Hypothalamus (tissue), 51 donors: ENCODE measurements at places on chromosomes 11 and 22.

DNA sequence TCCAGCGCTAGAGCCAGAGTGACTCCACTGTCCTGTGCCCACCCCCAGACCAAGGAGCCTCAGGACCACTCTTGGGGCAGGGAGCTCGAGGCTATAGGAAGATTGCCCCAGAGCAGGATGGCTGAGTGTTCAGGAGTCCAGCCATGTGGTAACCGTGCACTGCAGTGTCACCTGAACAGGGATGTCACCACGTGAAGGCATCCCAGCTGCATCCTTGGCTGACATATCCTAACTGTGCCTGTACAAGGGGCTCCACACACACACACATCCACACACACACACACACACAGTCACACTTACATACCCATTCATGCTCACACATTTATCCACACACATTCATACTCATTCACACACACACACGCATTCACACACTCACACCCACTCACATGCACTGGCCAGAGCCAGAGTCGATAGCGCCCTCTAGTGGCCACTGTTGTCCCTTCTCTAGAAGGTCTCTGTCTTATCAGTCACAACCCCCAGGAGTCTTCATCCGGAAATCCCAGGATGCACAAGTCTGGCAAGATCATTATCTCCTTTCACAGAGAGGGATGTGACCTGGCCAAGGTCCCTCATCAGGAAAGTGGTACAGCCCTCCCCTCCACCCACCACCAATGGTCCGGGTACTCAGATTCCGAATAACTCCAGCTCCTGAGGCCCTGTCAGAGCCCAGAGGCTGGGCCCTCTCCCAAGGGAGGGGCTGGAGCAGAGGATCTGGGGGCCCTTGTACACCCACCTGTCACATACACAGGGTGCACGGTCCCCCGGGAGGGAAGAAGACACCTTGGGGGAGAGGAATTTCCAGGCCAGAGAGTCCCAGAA lies 55.1 kb downstream of the IGLL5 start:
- no peak for DNase-seq

- DNase-seq = no peak
These were observed at the start of gene CRYBB3 for GRCh38 chr22:25199731-25200520. Gene CRYBB3 (plus strand): TSS chr22:25199858. CDS start chr22:25201397, 1,539 bp downstream.

DNA sequence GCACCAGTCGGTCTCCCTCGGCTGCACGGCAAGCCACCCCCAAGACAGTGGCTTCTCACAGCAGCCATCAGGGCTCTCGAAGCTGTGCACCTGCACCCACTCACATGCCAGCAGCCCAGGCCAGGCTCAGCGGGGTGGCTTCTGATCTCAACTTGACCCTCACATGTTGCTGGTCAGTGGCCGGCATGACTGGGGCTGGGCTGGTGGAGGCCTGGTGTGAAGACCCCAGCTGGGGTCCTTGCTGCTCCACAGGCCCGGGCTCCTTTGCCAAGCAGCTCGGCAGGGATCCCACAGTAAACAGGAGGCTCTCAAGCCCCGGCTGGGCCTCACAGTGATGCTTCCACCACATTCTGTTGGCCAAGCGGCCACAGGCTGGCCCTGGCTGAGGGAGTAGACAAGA lies 128.2 kb downstream of the BRD1 start:
- DNase-seq = no peak

DNA sequence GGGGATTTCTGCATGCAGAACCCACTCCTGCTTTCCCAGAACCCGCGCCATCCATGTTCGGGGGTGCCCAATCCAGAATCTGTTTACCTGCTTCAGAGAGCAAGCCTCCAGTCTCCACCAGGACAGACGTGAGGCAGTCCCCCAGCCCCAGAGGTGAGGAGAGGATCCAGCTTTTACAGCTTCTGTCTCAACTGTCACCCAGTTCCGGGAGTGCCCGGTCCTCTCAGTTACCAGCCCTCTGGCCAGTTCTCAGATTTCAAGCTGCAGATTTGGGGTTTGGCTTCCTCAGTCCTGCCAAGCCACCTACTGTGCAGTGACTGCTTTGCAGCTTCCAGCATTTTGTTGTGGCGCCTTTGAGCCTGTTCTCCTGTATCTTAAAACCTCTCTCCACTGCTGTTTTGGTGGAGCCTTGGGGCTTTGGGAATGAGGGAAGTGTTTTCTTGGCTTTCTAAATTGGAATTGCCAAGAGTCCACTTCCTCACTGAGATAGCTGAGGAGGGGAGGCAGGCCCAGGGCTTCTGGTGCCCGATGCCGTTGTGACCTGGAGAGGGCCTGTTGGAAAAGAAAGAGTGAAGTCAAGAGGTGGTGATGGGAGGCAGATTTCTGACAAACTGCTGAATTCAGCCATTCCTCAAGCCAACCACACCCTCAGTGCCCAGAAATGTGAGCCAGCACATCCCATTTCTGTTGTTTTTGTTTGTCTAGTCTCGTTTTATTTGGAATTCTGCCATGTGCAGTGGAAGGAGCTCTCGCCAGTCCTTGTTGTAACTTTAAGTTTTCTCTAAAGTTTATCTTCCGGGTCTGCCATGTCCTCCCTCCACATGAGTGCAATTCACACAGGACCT lies 513.4 kb downstream of the TBC1D22A start:
- no peak for DNase-seq

- DNase-seq = no peak
These were observed 92.6 kb downstream of the DEPDC5 start for GRCh38 chr22:31846161-31847115.
